Fibroblast of gingiva (primary cell): ENCODE measurements at places on chromosomes 16 and 17.

DNA sequence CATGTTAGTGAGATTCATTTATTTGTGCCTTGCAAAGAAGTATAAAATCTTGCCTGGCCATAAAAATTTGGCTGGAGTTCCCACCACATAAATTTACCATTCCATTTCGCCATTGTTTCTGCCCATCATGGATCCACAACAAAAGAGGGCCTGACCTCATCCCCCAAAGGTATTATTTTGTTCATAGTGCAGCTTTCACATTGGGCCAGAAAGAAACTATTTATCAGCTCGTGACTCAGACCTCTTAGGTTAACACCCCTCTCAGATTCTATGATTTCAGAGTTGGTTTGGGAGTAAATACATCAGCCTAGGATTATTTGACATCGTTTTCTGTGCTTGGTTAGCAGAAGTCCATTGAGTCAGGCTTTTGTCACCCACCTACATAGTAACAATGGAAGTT, 108.1 kb downstream of the SHISA6 start:
- DNase-seq, result no peak

- DNase-seq, result peak; percentile 10
Observed at GRCh38 chr16:53465606-53466280, 31.5 kb downstream of the RBL2 start.

DNA sequence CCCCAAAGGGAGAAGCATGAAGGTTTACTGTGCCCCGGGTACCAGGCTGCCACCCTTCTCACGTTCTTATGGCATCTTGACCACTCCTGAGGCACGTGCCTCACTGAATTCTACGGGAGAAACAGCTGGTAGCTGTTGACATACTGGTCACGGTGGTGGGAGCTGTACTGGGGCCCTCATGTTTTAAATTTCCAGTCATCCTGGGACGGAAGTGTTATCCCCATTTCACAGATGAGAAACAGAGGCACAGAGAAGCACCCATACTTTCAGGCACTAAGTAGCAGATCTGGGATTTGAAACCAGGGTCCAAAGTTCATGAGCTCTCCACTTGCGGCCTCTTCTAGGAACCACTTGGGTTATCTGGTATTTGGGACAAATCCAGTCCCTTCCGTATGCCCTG, 26.3 kb upstream of the DOC2B start:
- no peak for DNase-seq

DNA sequence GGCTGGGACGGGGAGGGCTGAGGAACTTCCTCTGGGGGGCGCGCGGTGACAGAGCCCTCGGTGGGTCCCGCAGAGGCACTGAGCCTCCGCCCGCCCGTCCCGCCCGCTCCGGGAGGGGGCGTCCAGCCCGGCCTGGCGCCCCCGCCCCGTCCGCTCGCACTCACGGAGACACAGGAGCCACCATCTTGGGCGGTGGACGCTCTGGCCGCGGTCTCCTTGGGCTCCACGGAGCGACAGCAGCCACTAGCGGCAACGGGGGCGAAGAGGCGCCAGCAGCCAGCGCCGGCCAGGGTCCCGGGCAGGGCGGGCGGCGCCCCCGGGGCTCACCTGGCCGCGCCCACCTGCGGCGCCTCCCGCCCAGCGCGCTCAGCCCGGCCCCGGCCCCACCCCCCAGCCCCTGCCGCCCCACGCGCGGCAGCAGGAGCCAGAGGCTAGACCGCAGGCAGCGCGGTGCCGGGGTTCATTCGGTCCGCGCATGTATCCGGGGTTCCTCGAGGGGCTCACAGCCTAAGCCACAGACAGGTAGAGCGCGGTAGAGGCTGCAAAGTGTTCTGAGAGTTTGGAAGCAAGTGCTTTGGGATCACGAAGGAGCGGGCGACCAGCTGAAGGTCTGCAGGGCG, at the start of gene C17orf113:
C17orf113 (minus strand) TSS at position 209 of the 620 bp plus-strand sequence. CDS start 7,225 bp downstream, outside the sequence.
- DNase-seq, result no peak

- DNase-seq, result no peak
Observed at GRCh38 chr16:57032346-57032745, 43.0 kb downstream of the NLRC5 start.

- DNase-seq, result no peak
Observed at GRCh38 chr16:88055356-88055755, 104.1 kb downstream of the BANP start.

DNA sequence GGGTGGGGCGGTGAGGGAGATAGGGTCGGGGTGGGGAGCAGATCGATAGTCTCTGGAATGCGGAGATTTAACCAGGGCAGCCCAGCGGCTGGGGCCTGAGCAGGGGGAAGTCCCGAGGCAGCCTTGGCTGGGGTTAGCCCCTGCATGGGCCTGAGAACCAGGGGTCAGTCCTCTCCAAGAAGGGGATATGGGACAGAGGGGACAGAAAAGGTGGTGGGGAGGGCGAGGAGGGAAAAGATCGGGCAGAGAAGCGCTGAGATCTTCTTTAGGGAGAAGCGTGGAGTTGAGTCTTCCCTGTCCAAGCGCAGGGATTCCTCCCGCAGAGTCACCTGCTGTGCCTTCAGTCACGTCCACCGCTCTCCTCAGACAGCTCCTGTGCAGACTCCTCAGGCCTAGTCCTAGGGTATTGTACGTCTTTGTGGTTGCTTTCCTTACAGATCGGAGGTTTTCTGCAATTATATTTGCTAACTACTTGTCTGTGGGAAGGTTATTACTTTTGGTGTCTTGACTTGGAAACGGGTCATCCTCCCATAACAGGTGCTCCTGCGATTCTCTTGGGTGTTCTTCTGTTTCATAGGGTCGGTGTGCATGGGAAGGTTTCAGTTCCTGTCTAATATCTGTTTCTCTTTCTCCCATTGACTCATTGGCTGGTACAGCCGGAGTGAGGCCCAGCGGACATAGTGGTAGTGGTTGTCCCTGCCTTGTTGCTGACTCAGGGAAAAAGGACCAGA, 952 bp downstream of the CD300A start:
- no peak for DNase-seq

DNA sequence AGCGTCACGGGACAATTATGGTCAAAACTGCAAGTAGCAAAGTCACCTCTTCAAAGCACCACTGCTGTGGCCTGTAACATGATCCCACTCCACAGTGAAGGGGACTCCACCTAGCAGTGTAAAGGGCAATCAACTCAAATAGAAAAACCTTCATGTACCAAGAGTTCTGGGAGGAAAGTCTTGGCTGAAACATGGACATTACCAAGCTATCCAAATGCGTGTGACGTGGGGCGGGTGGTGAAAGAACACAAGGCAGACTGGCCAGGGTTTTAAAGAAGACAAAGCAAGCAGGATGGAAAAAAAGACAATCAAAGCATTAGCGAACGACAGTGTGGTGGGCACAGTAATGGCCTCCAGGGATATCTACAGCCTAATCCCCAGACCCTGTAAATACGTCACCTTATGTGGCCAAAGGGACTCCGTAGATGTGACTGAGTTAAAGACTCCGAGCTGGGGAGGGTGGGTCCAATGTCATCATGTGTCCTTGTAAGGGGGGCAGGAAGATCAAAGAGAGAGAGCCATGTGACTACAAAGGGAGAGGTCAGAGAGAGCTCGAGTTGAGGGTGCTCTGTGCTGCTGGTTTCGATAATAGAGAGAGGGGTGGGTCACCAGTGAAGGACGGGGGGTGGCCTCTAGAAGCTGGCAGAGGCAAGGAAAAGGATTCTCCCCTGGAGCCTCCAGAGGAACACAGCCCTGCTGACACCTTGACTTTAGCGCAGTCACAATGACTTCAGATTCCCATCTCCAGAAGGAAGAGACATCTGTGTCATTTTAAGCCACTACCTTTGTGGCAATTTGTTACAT, 6.0 kb downstream of the HSDL1 start:
- DNase-seq, result peak; percentile 42

DNA sequence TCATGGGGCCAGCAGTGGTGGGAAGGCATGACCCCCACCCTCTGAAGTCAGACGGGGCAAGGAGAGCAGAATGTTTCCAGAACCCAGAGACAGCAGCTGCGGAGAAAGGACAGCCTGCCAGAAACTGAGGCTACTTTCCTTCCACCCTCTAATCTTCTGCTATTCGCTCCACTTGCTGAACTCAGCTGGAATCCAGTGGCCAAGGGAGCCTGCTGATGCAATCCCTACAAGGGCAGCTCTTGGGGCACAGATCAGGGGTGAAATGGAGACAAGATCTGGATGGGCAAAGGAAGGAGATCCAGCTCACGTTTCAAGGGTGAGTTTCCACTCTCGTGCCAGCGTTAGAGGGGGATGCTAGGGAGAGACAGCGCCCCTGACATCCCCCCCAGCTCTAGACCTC, 479.1 kb downstream of the SLC39A11 start:
- peak; percentile 37 for DNase-seq
